ENCODE measurements at places on chromosomes 1 and 21.

GRCh38 chr1:20095564-20096434 lies 23.5 kb downstream of the PLA2G2D start:
- no peak for DNase-seq

DNA sequence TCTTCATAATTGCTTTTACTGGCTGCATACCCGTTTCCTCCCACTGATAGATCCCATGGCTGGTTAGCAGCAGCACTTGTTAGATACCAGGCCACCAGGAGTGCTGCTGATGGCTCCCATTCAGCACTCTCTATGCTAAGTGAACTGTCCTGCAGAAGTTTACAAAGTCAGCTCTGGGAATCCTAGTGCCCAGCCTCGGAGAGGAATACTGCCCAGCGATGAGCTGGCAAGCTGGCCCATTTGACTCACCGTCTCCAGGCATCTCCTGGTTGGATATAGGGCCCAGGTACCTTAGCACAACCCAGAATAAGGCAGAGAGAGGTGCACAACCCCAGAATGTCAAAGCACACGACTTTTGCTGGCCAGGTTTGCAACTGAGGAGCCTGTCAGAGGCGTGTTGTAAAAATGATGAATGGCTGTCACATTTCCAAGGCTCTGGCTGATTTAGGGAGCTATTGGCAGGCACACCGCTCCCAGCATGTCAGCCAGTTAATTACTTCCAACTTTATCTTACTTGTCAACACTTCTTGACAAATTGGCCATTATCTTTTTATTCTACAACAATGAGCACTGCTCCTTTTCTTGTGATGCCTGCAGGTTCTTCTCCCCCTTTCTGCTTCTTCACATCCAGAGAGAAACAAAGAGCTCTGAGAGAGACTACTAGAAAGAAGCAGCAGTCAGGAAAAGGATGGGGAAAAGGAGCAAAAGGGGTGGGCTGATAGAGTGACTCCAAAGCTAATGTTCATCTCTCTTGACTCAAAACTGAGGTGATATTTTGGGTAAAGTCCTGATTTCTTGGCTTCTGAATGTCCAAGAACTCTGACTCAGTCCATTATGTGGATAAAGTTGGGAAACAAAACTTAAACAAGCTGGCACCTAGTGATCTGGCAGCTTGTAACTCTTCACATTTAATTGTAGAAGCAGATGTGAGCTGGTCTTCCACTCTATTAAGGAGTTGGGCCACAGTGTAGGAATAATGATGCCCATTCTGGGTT lies 10.8 kb upstream of the ANGPTL7 start:
- no peak for DNase-seq

GRCh38 chr1:86466109-86466844 lies 2.5 kb upstream of the CLCA1 start:
- DNase-seq = no peak

DNA sequence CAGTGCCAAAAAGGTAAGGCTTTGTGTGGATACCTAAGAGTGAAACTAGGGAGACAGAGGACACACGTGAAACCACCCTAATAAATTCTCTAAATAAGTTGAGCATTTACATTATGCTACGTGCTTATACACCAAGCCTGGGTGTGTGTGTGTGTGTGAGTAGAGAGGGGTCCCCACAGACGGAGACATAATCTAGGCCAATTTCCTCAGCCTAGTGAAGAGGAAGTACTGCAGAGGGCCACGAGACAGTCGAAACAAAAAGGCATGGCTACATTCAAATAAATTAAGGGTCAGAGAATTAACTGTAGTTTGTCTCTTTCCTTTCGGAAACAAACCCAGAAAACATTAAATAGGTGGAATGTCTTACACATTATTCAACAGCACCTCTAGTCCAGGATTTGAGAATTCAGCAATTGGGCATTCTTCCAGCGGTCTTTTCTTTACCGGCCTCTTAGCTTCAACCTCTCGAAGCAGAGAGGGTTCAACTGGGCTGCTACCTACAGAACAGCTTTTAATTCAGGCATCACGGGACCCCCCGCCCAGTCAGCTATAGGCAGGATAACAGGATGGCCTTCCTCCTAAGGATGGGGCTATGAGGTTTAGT lies 75.0 kb downstream of the DESI2 start:
- DNase-seq = no peak

All from effector memory CD8-positive, alpha-beta T cell (primary cell).